ENCODE measurements at places on chromosomes 11 and 22.

- DNase-seq: no peak
Measured at GRCh38 chr11:72673284-72673942, 809 bp downstream of the PDE2A start.

DNA sequence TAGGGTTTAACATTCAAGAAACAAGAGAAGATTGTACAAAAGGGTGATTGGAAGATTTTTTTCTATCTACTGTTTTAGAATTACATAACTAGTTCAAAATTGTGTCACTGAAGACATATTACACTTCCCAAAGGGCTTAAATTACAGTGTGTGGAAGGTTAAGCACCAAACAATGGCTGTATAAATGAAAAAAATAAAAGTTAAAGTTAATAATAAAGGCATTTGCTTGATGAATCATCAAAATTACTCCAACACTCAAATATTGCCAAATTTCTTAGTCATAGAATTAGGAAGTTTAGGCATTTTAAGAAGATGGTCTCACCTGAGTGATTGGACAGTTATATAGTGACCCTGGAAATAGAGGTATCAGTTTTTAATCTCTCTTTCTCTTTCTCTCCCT is 227.6 kb upstream of the CARD18 start:
- DNase-seq: no peak

DNA sequence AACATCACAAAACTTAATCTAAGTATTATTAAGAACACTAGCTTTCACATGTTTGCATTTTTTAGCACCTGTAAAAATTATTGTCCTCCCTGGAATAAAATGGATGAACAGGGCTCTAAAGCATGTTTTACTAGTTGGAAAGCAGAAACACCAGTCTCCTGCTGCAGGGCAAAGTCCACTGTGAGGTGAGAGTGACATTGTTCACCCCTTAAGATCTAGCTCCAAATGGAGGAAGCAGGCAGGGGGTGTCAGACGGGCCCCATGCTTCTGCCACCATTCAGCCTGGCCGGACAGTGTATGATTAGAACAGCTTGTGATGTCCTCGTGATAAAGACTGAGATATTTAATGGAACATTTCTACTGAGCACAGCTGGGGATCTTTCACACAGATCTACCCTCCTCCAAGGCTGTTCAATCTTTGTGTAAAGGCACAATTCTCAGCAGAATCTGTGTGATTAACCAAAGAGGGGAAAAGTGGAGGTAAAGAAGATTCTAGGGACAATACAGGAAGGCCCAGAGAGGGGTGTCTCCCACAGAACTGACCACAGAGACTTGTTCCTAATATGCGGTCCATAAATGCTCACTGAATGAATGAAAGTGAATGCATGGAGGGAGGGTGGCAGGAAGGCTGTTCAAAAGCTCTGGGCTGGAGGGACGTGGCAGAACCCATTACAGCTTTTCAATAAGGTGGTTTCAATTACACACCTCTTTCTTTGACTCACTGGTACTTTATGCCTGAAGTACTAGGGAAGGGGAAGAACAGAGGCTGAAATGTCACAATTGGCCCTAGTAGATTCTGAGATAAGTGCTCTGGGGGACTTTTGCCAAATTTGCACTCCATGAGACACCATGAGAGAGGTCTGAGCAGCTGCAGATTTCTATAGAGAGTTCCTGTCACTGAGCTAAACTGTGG is 239.1 kb upstream of the ARHGAP20 start:
- no peak for DNase-seq

- DNase-seq: no peak
Measured at GRCh38 chr11:115590254-115590653, 86.0 kb upstream of the CADM1 start.

- no peak for DNase-seq
Measured at GRCh38 chr11:92707665-92708064, 261.8 kb upstream of the MTNR1B start.

DNA sequence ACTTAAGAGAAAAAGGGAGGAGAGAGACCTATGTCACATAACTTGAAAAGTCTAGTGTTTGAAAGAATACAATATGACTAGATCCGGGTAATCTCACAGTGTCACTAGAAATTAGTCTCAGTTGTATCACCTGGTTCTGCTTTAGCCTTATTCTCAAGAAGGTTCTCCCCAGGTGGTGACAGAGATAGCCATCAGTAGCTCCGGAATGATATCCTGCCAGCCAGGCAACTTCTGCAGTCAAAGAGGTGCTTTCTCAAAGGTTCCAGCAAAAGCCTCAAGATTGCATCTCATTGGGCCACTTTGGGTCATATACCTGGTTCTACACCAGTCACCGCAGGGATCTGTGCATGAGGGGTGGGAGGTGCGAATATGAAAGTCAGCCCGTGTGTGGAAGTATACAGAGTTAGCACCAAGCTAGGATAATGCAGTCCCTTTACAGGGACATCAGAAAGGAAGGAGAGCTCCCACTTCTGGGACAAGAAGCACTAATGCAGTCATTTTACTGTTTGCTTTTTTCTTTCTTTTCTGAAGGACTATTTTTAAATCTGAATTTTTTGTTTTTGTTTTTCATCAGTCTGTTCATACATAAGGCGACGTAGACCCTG is 61.1 kb downstream of the CYB5R2 start:
- no peak for DNase-seq

DNA sequence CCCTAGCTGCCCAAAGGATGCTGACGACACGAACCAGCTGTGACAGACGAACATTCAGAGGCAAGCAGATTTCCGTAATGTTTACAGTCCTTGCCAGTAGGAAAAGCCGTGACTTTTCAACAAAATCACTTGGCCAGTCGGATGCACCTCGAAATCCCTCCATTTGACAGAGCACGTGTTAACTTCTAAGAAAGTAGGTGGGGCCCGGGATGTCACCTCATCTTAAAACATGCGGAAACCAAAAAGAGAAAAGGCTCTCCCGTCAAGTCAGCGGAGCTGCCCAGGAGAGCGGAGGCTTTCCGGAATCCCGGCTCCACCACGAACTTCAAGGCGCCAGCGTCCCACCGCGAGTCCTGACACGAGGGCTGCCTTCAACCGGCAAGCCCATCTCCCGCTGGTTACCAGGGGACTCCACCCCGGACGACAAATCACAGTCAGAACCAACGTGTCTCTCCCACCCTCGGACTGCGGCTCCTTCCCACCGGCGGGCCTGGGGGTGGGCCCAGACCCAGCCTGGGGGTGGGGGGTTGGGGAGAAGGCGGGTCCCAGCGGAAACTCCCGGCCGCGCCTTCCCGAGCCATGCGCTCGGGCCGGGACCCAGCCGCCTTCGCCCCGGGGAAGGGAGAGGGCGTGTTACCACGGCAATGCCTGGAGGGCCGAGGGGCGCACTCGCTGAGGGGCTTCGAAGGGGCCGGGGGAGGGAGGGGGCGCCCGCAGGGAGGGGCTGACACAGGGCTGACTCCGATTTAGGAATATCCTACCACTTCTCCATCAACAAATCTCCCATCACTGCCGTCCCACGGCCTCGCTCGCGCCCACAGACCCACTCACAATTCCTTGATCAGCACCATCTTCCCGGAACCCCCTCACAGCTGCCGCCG is 475 bp downstream of the PITPNB start:
- DNase-seq: peak; percentile 35

DNA sequence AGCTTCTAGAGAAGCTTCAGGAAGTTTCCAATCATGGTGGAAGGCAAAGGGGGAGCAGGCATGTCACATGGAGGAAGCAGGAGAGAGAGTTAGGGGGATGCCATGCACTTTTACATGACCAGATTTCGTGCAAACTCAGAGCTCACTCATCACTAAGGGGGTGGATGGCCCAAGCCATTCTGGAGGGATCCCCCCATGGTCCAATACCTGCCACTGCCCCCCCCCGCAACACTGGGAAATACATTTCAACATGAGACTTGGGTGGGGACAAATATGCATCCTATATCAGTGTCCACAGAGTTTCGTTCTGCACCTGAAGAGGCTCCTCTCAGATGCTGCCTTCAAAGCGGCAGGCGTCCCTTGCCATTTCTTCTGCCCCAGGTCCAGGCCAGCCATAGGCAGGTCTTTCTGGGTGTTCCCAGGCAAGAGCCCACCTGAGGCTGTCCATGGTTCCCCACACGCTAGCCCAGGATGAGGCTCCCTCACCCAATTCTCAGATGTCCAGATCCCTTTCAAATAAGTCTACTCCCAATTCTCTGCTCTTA is 1344.3 kb downstream of the TBC1D22A start:
- DNase-seq: no peak

DNA sequence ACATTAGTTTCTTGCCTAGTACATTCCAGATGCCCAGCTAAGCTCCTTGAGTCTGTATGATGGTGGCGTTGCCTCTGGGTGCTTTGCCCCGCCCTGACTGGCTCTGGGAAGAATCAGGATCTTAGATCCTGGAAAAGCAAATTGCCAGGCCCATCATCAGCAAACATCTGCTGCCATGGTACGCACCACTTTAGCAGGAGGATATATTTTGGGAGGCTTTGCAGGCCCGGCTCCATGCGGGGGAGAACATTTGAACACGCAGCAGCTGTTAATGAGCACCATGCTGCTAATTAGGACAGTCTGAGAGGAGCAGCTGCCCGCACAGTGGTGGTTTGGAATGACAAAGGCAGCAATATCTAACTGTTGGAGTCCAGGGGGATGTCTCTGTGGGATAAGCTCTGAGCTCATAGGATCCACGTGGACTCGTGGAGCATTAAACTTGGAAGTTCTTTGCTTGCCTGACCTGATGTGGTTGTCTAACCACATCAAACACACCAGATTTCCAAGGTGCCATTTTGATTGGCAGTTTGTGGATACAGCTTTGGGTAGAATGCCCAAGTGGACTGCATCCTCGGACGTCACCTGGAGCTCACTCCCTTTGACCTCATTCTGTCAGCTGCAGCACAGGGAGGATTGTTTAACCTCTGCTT is 217.0 kb upstream of the ZBED5 start:
- no peak for DNase-seq

DNA sequence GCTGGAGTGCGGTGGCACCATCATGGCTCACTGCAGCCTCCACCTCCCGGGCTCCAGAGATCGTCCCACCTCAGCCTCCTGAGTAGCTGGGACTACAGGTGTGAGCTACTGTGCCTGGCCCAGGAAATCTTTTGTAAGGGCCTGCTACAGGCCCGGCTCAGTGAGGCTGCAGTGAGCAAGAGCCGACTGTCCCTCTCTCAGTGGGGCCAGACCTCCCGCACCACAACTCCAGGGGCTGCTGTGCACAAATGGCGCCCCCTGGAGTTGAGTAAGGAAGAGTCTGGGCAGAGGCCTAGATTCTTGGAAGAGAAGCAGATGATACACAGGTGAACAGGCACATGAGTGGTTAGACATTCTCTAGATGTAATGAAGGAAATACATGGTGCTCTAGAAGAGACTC is 7.0 kb downstream of the SERHL2 start:
- peak; percentile 9 for DNase-seq

DNA sequence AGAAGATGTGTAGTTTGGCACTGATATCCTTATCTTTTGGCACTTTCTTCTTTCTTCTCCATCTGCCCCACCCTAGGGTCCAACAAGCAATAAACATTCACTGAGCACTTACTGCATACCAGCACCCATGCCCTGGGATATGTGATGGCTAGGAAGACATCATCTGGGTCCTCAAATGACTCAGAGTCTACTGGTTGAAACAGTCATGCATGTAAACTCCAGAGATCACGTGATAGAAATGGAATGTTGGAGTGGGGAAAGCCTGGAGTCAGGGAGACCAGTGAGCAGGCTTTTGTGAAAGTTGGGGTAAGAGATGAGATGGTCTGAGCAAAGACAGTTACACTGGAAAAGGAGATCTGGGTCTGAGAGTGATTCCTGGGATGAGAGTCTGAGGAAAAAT is 724.9 kb upstream of the TENM4 start:
- DNase-seq: no peak

GRCh38 chr11:45147891-45148675 is 1.6 kb downstream of the PRDM11 start:
- no peak for DNase-seq

- DNase-seq: peak; percentile 71
Measured at GRCh38 chr22:30261134-30261533, 5.5 kb downstream of the OSM start.

DNA sequence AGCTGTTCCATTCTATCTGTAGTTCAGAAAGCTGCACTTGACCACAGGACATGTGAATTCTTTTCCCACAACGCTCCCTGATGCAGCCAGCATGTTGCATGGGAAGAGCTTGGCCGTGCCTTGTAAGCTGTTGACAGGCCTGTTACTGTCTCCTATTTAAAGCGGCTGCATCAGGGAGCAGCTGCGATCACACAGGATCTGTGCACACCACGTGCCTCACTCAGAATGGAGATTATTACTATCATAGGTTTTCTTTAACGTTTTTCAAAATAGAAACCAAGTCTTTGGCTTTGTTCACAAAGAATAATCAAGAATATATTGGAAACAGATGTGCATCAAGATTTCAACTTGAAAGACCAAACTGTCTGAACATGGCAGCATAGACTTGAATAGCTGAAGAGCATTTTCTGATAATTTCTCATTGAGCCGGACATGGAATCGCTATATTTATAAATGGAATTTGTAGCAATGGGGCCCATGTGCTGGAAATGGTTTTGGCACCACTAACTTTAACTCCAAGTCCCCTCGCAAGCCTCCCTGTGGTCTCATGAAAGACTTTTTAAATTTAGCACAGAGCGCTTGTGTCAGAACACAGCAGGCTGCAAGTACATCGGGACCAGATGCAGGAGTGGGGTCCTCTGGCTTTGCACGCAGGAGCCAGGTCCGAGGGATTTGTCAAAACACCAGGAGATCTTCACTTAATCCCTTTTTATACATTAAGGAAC is 40.8 kb upstream of the MYO18B start:
- DNase-seq: no peak

GRCh38 chr11:20790622-20791021 is 121.2 kb downstream of the NELL1 start:
- DNase-seq: no peak

DNA sequence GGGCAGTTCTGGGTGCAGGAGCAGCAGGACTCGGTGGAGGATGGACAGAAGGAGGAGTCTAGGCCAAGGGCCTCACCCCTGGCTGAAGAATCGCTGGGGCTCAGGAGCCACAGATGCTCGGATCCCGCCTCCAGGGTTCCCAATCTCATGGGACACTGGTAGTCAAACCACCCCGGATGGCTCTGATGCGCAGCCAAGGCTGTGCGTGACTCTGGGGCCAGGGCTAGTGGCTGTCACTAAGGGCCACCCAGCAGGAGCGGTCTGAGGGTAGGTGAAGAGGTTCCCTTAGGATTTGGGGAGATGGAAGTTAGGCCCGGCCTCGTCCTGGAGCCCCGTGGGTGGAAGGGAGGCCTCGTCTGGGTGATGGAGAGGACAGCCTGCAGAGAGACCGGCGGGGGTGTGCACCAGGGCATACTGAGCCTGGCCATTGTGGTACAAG is 300.6 kb downstream of the TBC1D22A start:
- DNase-seq: no peak

DNA sequence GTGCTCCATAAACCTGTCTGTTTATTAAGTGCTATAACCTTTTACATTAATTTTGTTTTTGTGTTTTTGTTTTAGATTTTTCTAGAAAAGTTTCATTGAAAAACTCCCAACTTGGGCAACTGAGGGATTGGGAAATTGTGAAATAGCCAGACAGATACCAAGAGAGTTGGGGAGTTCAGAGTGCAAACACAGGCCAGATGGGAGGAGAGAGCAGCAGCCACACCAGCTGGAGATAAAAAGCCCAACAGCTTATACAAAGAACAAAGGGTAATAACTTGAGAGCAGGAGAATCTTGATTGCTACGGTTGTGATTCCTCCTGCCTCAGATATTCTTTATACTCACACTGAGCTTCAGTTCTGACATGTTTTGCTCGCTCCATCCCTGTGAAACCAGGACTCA is 1642.2 kb downstream of the LRRC4C start:
- DNase-seq: no peak

- no peak for DNase-seq
Measured at GRCh38 chr11:110525883-110526282, 96.1 kb downstream of the FDX1 start.

All from inflammatory macrophage (primary cell).